CD4-positive, alpha-beta T cell treated with Interleukin-2 at 100 ng/mL for 4 hours (primary cell): ENCODE measurements at places on chromosomes 4 and X.
A peak's percentile ranks its signal among the peaks of the same experiment; 100 is the strongest.

- DNase-seq: peak; percentile 65
Observed at GRCh38 chrX:102652031-102652688, 877 bp downstream of the GPRASP1 start.

DNA sequence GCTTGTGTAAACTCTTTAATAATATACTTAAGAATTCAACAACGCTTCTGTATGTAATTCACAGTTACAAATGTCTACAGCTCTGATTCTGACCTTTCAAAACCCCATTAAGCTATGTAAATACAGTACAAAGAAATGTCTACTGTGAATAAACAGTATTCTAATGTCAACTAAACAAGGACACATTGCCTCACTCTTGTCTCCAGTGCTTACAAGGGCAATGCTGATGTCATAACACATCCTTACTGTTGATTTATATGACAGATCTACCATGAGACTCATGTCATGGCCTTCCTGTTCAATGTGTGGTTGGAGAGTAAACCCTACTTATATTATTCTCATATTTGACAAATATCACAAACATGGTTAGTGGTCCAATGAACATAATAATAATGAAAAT, 256.1 kb upstream of the ADGRL3 start:
- no peak for DNase-seq

- DNase-seq: no peak
Observed at GRCh38 chr4:53688186-53688790, 97.0 kb upstream of the LNX1 start.

DNA sequence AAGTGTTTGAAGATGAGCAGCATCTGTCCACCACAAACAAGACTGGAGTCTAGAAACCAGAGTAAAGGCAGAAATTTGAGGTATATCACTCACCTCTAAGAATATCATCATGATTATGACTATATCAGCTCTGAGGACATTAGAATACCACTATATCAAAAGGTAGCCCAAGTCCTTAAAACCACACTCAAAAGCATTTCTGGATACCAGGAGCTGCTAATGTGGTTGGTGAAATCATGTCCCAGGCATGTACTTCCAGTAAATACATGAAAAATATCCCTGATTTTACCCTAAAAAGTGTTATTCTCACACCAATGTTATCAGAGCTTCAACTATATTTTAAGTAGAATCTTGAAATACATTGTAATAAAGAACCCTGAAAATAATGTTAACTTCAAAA, 136.3 kb upstream of the SMAD1 start:
- DNase-seq: no peak

GRCh38 chrX:103063191-103063845, 653 bp downstream of the BEX1 start:
- no peak for DNase-seq

DNA sequence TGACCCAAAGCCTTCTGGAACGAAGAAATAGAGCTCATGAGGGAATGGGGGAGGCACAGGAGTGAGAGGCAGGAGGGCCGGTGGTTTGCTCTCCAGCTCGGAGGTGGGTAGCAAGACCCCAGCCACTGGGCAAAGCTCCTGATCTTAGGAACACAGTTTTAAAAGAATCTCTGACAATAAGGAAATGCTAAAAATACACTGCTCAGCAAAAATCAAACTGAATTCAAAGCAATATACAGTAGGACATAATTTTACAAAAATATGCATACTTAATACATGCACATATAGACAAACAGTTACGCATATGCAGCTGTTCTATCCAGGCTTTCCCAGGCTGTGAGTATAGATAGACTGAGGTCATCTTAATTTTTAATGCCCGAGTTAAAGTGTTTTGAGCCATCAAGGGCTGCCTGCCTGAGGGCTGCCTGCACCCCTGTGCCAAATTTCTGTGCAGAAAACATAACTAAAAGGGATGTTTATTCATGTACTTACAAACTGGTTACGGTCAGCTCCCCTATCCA, 6.9 kb downstream of the GPR50 start:
- DNase-seq: no peak

DNA sequence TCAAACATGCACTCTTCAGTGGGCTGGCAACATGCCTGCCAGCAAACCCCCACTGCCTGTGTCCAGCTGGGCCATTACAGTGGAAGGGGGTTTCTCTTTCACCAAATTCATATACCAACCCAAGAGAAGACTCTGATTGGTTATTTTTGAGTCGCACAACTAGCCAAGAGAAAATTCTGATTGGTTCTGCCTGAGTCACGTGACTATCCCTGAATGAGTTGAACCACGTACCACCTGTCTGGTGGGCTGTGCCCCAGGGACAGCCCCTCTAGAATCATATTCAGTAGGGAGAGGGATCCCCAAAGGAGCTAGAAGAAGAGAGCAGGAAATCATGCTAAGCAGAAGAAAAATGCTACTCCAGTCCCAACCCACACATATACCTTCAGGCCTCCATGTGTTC, 313.1 kb downstream of the STK32B start:
- DNase-seq: no peak

- DNase-seq: peak; percentile 0
Observed at GRCh38 chrX:54248309-54248708, 65.3 kb upstream of the FAM120C start.

DNA sequence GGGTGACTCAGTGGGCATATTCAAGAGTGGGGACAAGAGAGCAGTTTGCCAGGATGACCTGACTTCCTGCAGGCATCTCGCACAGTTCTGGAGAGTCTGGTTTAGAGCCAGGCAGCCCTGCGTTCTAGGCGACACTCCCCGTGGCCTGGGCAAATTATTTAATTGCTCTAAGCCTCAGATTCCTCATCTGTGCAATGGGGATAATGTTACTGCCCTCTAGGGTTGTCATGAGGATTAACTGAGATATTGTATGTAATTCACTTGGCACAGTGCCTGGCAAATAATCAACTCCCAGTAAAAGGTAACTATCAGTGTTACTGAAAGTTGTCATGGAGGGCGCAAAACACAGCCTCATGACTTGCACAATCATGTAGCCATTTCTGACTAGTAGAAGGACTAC, 48.8 kb upstream of the PITX2 start:
- no peak for DNase-seq

DNA sequence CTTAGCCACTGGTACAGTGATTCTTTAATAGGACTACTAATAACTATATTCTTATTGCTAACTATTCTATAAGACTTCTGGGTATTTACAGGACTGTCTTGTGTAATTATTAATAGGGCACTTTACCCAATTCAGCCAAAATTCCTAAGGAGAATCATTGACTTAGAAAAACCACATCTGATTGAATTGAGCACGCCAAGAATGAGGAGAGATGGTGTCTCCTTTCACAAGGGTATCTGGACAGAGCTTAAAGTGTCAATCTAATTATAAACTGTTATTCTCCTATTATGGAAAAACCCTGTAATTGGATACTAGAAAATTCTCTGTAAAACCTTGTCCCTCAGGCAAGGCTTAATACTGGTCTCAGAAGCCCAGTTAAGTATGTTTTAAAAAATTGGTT, 111.1 kb upstream of the TLL1 start:
- DNase-seq: no peak

DNA sequence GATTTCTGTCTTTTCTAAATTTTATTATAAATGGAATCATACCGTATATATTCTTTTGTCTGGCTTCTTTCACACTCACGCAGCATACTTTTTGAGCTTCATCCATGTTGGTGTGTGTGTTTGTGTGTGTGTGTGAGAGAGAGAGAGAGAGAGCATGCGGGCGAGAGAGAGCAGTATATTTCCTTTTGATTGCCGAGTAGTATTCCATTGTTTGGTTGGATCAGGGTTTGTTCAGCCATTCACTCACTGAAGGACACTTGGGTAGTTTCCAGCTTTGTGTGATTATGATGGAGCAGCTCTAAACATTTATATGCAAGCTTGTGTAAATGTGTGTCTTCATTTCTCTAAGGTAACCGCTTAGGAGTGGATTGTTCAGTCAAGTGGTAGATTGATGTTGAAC, 3.1 kb upstream of the L1CAM start:
- DNase-seq: no peak

GRCh38 chrX:74195605-74196004, 108.4 kb upstream of the ZCCHC13 start:
- DNase-seq: no peak

GRCh38 chr4:119204916-119205315, 7.6 kb upstream of the USP53 start:
- DNase-seq: no peak

DNA sequence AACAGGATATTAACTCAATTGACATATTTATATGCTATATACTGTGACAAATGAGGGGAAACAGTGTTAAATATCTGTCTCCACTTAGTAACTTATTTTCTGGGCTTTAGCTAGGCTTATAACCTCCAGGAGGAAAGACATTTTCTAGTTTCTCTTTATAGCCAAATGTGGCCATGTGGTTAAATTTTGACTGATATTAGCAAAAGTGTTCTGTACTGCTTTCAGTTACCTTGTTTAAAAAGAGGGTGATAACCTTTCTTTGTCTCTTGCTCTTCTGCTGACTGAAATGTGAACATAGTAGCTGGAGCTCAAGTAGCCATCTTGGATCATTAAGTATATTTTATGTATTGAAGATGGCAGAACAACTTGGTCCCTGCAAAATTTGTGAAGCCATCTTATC, 253.7 kb downstream of the PDHA2 start:
- no peak for DNase-seq

DNA sequence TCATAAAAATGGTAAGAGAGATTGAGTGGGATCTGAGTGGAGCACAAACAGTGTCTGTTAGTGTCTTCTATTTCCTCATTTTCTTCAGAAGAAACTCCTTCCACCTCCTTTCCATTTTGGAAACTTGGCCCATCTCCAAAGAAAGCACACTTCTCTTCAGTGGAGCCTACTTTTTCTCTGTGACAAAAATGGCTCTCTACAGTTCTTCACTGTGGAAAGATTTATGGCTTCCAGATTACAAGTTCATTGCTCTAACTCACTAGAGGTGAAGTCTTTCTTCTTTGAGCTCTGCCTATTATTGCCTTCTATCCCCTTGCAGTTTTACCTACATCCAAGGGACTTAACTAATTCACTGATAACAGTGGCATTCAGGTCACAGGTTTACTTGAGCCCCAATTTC, 325.8 kb downstream of the ANTXR2 start:
- no peak for DNase-seq

DNA sequence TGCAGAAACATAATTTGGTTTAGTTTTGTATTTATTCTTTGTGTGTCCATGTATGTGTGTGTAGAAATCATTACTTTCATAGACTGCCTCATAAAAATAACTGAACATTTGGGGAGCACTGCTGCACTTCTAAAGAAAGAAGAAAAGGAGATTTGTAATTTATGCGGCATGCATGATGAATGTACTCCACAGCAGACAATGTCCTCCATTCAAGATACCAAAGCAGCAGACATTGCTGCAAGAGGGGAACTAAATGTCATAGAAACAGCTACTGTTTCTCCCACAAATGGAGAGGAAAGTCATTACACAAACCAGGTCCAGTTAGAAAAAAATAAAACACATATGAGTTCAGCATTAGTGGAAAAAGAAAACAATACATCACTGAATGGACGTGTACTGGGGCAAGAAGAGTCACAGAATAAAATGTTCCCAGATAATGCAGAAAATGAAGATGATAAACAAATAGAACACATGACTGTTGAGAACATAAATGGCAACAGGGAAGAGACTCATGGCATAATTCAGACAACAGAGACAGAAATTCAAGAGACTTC, 2.6 kb downstream of the DTHD1 start:
- DNase-seq: no peak
